Transverse colon (tissue), 4 donors: ENCODE measurements at places on chromosomes 6 and 20. TPM values are rescaled to one million over a fixed set of nuclear protein-coding genes. Genes with fewer than 3 reads are reported as not detected.

PPIL6 gene
- total RNA-seq: not detected

CASS4 gene
- not detected for total RNA-seq

HDGFL1 gene
- total RNA-seq: not detected

AIF1 gene
- total RNA-seq: 9.4 TPM
